ENCODE measurements at places on chromosomes 5 and 9. TPM values are rescaled to one million over a fixed set of nuclear protein-coding genes. Genes with fewer than 3 reads are reported as not detected.

Gene SDHA
- total RNA-seq: 223 TPM

DNA sequence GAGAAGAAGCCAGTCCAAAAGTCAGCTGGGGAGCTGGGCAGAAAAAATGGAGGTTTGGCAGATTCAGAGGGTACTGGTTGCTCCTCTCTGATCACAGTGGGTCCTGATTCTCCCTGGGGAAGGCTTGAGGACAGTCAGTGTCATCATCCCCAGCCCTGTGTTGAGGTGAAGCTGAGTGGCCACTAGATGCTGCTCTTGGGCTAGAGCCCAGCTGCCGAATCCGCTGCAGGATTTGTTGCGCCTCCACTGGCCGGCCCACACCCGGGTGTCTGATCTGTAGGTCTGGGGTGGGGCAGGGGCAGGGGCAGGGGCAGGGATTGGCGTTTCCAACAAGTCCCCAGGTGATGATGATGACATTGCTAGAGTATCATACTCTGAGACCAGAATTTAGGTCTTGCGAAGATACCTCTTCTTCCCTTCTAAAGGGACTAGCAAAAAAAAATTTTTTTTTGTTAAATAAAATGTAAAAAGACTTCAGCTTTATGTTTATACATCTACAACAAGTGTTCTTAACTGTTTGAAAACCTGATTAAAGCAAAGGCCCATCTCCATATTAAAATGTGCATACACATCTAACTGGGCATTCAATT lies 106.8 kb downstream of the PDE6A start:
- peak; percentile 35 for DNase-seq

GRCh38 chr5:173859408-173860159 lies 28.6 kb upstream of the CPEB4 start:
- no peak for DNase-seq

DNA sequence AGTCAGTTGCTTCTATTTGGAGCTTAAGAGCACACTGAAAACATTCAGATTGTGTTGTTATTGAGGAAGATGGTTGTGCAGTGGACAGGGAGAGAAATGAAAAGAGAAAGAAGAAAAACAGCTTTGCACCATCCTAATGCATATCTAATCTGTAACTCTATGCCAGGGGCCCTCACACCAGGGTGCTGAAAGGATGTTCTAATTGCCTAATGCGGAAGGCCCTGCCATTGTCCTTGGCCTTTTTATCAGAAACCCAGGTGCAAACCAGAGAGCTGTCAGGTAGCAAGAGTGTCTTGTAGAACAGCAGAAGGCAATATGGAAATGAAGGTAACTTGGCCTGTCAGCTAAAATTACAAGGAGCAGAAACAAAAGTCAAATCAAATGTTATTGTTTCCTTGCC lies 384.5 kb upstream of the PIK3R1 start:
- DNase-seq: no peak
